ENCODE measurements at places on chromosomes 13 and 19.
A peak's percentile ranks its signal among the peaks of the same experiment; 100 is the strongest.

- DNase-seq, result no peak
Observed at GRCh38 chr13:112928972-112929782, 39.8 kb upstream of the MCF2L start.

GRCh38 chr19:40365613-40366401 lies 17.3 kb downstream of the PLD3 start:
- peak; percentile 87 for DNase-seq

DNA sequence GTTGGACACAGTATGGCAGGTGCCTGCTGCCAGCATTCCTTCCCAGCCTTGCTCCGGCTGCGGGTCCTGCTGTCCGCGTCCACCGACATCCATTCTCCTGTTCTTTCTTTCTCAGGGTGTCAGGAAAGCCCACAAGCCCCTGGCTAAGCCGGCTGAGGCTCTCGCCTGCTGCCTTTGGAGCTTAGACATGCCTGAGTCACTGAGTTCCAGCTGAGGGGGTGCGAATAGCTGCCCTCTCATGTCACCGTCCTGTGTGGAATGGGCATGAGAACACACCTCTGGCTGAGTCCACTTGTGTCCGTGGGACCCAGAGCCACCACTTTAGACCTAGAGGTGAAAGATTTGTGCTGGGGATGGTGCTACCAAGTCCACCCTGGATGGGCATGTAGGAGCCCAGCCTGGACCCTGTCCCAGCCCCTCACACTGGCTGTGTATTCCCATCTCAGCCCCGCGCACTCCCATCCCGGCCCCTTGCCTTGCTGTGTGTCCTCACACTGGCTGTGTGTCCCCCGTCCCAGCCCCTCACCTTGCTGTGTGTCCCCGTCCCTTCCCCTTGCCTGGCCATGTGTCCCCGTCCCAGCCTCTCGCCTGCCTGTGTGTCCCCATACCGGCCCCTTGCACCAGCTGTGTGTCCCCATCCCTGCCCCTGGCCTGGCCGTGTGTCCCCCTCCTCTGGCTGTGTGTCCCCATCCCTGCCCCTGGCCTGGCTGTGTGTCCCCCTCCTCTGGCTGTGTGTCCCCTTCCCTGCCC lies 24.6 kb upstream of the IRS2 start:
- no peak for DNase-seq

- no peak for DNase-seq
Observed at GRCh38 chr13:75897386-75897785, 261.3 kb downstream of the LMO7 start.

DNA sequence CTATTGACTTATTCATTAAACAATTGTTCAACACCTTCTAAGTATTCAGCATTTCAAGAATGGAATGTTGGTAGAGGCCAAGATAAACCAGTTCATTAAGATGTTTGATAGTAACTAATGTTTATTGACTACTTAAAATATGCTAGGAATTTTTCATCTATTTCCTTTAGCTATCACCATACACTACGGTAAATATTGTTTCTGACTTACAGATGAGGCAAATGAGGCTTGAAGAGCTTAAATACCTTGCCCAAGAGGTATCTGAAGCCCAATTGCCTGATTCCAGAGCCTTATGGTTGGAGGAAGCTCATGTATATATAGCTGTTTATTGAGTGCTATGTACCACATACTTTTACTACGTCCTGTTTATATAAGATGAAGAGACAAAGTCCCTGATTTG lies 286.2 kb downstream of the NDFIP2 start:
- no peak for DNase-seq

DNA sequence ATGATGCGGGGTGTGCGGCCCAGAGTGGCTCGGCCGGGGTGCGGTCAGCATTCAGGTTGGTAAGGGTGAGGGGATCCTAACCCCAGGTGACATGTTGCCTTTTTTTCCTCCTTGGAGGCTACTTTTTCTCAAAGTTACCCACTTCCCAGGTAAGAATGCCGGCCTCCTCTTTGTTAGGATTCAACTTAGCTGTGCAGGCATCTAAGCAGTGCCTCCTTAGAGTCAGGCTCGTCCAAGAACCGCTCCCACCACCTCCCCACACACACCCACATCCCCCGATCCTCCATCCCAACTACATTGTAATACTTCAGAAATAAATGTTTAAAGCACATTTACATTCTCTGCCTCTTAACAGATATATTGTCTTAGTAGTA lies 733 bp upstream of the ENOX1 start:
- no peak for DNase-seq

DNA sequence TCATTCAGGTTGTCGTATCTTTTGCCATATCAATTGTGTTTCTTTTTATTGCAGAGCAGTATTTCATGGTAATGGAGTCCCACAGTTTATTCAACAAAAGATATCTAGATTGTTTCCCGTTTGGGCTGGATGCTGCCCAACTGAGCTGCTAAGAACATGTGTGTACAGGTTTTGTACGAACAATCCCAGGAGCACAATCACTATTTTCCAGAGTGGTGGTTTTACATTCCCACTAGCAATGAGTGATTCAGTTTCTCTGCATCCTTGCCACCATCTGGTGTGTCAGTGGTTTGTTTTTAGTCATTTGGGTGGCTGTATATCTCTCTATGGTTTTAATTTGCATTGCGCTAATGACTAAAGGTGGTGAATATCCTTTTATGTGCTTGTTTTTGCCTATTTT lies 52.7 kb upstream of the ZDHHC20 start:
- no peak for DNase-seq

GRCh38 chr19:45352914-45353796 lies 12.6 kb downstream of the KLC3 start:
- no peak for DNase-seq

- no peak for DNase-seq
Observed at GRCh38 chr13:100387416-100387815, 201.2 kb downstream of the GGACT start.
